ENCODE measurements at places on chromosomes 16 and 17. TPM values are rescaled to one million over a fixed set of nuclear protein-coding genes. Genes with fewer than 3 reads are reported as not detected.
A peak's percentile ranks its signal among the peaks of the same experiment; 100 is the strongest.

Gene CLEC10A
- total RNA-seq: not detected

Gene LGALS9C
- 1.9 TPM for total RNA-seq

Gene HOXB6
- 27.9 TPM for total RNA-seq

Gene SERPINF2
- total RNA-seq: 9.5 TPM

Gene MAP2K6
- total RNA-seq: 1.6 TPM

Gene TCAP
- total RNA-seq: 1.6 TPM

Gene CCL15
- not detected for total RNA-seq

Gene ADAD2
- total RNA-seq: not detected

GRCh38 chr16:85235991-85236817 lies 123.9 kb upstream of the CIBAR2 start:
- H3K27ac ChIP-seq: no peak overlapping the region
- H3K4me3 ChIP-seq: no peak overlapping the region
- DNase-seq: no peak
- no peaks in the 10 kb centered on the region for H3K4me1 ChIP-seq

GRCh38 chr17:73952480-73953205 lies 250.8 kb upstream of the RPL38 start:
- H3K27ac ChIP-seq: no peak overlapping the region
- H3K36me3 ChIP-seq: no peaks in the 10 kb centered on the region
- peaks cover 53% of the 10 kb centered on the region for H3K27me3 ChIP-seq
- no peaks in the 10 kb centered on the region for H3K4me1 ChIP-seq
- no peak for DNase-seq
- H3K4me3 ChIP-seq: no peak overlapping the region

DNA sequence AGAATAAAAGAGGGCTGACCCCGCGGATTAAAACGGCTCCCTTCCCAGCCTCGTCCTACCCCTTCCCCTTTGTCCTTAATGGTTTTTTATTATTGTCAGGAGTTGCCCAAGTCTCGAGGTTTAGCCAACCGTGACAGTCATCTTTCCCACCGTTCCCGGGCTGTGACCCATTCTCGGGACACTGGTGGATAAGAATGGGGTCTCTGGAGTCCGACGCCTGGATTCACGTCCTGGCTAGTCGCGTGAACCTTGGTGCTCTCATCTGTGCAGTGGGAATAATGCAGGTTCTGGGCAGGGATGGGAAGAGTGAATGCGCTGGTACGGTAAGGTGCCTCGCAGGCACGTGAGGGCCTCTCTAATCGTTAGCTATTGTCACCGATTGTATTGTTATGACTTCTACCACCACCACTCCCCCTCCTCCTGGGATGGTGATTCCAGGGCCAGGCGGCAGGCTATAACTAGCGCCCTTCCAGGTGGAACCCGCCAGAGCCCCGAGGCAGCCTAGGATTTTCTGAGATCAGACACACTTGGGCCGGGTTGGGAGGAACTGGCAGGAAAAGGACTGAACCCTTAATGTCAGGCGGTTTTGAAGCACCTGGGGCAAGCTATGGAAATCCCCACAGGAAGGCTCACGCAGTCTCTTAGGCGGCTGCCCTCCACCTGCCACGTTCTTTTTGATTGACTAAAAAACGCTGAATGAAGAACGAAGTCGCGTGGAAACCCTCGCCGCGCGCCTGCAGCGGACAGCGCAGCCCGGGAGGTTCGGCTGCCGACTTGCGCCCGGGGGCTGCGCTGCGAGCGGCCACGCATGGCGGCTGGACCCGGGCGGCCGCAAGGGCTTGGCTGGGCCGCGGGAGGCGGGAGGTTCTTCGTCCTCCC lies 2.7 kb downstream of the HS3ST3B1 start:
- no peak overlapping the region for H3K27ac ChIP-seq
- no peaks in the 10 kb centered on the region for H3K36me3 ChIP-seq
- H3K4me3 ChIP-seq: no peak overlapping the region
- H3K27me3 ChIP-seq: no peaks in the 10 kb centered on the region
- H3K4me1 ChIP-seq: no peaks in the 10 kb centered on the region

- H3K27ac ChIP-seq: no peak overlapping the region
- H3K4me3 ChIP-seq: no peak overlapping the region
- H3K36me3 ChIP-seq: no peaks in the 10 kb centered on the region
- peaks cover 15% of the 10 kb centered on the region for H3K4me1 ChIP-seq
- H3K27me3 ChIP-seq: 0 out of 2 replicates have a peak, but pooled peaks cover 3% of the 10 kb centered on the region
Measured at GRCh38 chr16:66429290-66429962, 2.3 kb downstream of the BEAN1 start.

GRCh38 chr16:88449267-88449561 lies 3.9 kb upstream of the ZFPM1 start:
- no peak overlapping the region for H3K27ac ChIP-seq
- DNase-seq: peak; percentile 30
- H3K4me3 ChIP-seq: no peak overlapping the region
- peaks cover 11% of the 10 kb centered on the region for H3K4me1 ChIP-seq
- no peaks in the 10 kb centered on the region for H3K36me3 ChIP-seq
- peaks cover 35% of the 10 kb centered on the region for H3K27me3 ChIP-seq

- peaks cover 41% of the 10 kb centered on the region for H3K36me3 ChIP-seq
- H3K4me1 ChIP-seq: peaks cover 26% of the 10 kb centered on the region
- no peaks in the 10 kb centered on the region for H3K27me3 ChIP-seq
- peak overlapping the region; percentile 80 for H3K4me3 ChIP-seq
- H3K27ac ChIP-seq: no peak overlapping the region
Measured at GRCh38 chr16:58196898-58197313, 1.0 kb downstream of the CSNK2A2 start.

DNA sequence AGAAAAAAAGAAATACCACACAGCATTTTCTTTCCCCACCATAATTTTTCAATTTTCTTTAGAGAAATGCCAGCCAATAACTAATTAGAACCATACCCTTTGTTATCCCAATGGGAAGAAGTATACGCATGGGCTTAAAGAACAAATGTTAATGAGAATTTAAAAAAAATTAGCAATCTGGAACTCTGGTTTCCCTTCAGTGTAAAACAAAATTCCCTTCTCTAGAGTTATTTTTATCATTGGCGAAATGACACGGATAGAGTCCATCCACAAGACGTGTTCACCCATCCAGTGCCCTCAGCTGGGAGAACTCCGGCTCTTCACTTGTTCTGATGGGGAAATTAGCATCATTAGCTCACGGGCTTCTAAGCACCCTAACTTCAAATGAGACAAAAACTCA lies 3.3 kb downstream of the NXN start:
- H3K27me3 ChIP-seq: no peaks in the 10 kb centered on the region
- no peak overlapping the region for H3K27ac ChIP-seq
- DNase-seq: no peak
- peaks cover 67% of the 10 kb centered on the region for H3K4me1 ChIP-seq
- no peak overlapping the region for H3K4me3 ChIP-seq

DNA sequence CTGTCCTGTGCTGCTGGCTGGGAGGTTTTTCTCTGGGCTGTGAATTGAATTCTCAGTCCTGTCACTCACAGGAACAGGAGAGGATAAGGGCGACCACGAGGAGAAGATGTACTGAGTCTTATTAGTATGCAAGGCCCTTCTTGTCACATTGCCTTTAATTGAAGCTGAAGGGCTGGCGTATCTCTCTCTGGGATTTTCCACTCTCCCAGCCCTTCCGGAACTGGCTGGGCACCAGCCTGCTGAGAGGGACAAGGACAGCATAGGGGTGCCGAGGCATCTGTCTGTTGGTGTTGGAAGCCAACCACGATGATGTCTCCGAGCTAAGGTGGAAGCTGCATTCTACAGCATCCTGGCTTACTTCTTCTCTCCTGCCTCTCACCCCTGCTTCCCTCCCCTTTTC lies 33.2 kb downstream of the GPRC5B start:
- no peaks in the 10 kb centered on the region for H3K4me1 ChIP-seq
- no peak for DNase-seq
- no peak overlapping the region for H3K27ac ChIP-seq
- H3K4me3 ChIP-seq: no peak overlapping the region
- H3K27me3 ChIP-seq: no peaks in the 10 kb centered on the region

DNA sequence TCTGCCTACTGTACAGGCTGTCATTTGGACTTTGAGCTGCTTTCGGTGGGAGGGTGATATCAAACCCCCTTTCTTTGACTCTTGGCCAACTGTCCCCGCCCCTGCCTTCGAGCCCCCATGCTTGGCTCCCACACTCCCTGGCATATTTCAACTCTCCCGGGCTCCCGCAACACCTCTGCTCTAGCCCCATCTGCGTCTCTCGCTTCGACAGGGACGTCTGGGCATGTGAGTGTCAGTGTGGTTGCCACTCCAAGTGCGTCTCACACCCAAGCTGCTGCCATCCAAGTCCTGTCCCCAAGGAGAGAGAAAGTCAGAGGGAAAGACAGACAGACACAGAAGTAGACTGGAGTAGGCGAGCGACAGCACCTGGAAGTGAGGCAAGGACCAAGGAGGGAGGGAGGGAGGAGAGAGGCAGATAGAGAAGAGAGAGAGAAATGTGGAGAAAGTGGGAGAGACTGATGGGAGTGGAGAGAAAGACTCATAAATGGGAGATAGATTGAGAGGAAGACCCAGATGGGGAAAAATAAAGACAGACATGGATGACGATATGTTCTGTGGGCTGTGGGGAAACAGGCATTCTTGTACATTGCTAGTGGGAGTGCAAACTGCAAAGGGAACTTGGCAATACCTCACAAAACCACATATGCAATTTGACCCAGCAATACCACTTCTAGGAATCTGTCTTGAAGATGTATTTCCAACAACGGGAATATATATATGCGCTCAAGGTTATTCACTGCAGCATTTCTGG lies 11.8 kb downstream of the STARD3 start:
- DNase-seq: no peak
- no peaks in the 10 kb centered on the region for H3K27me3 ChIP-seq

DNA sequence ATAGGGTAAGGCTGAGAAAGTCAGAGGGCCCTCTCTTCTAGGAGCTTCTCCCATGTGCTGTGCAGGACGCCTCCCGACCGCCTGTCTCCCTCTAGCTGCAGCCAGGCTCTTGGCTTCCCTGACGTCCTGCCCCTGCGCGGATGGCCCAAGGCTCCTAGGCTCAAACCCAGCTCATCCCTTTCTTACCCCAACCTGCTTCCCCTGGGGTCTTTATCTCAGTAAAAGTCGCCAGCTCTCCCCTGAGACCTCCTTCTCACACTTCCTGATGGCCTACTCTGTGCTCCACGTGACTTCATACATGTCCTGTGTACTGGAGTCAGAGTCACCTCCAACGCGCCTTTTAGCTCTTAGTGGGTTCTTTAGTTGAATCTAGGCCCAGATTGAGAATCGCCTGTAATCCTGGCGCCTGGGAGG lies 1.1 kb upstream of the ZNF747 start:
- peak overlapping the region; percentile 57 for H3K27ac ChIP-seq
- H3K36me3 ChIP-seq: 0 out of 2 replicates have a peak, but pooled peaks cover 10% of the 10 kb centered on the region
- peaks cover 23% of the 10 kb centered on the region for H3K4me1 ChIP-seq
- no peaks in the 10 kb centered on the region for H3K27me3 ChIP-seq

DNA sequence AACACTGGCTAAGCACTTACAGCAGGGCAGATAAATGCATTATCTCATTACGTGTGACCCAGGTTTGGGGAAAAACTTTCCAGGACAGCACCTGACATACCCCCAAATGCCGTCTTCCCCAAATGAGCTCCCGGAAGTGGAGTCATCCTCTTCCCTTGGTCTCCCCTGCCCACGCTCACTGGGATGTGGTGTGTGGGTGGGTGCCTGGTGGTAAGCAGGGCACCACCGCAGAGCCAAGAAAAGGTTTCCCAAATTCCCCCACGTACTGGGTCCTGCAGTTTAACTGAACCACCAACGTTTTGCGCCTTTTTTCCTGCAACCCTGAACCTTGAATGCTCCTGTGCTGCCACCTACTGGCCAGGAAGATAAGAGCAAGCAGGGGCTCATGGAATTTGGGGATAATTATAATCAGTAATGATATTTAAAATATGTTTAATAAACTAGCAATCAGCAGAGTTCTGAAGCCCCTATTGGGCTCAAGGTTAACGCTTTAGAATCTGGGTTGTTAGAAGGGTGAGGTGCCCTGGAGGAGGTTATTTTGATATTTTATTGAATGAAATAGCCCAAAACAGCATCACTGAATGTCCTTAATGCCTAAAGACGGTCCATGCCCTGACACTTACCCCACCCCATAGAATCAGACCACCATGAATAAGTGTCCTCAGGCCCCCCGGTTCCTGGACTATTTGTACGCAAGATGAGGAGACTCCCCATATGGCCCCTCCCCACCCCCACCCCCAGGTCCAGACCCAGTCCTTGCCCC lies 8.0 kb downstream of the SPPL2C start:
- H3K4me3 ChIP-seq: no peak overlapping the region
- H3K27me3 ChIP-seq: peaks cover 74% of the 10 kb centered on the region
- no peak overlapping the region for H3K27ac ChIP-seq
- H3K4me1 ChIP-seq: no peaks in the 10 kb centered on the region
- DNase-seq: no peak

DNA sequence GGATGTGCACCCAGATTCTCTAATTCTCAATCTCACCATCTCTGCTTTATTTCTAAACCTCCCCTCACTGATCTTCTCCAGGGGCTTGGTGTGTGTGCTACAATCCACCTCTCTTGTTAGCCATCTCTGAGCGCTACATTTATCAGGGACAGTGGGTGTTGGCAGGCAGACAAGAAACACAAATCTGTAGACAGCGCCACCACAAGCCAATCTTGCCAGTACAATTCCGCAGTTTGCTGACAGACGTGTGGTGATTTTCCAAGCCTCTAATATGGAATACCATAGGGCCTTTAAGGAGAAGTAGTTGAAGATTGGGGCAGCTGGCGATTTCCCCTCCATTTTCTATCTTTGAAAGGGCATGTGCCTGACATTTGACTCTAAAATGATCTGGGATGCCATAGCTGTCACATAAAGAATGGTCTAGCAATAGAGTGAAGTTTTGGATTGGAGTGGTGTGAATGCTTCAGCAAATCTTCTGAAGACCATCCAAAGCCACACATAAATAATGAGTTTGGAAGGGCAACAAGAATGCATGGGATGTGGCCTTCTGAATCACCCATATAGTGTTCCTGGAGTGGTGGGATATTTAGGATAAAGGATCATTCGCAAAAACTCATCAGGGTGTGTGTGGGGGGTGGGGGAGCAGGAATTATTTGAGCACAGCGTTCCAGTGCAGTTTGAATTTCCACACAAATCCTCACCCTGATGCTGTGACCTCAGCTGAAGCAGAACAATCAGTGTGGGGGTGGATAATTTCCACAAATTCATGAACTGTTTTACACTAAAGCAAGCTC lies 12.0 kb upstream of the ANKFN1 start:
- H3K36me3 ChIP-seq: no peaks in the 10 kb centered on the region
- no peak overlapping the region for H3K27ac ChIP-seq
- no peaks in the 10 kb centered on the region for H3K27me3 ChIP-seq
- no peak overlapping the region for H3K4me3 ChIP-seq
- H3K4me1 ChIP-seq: no peaks in the 10 kb centered on the region

DNA sequence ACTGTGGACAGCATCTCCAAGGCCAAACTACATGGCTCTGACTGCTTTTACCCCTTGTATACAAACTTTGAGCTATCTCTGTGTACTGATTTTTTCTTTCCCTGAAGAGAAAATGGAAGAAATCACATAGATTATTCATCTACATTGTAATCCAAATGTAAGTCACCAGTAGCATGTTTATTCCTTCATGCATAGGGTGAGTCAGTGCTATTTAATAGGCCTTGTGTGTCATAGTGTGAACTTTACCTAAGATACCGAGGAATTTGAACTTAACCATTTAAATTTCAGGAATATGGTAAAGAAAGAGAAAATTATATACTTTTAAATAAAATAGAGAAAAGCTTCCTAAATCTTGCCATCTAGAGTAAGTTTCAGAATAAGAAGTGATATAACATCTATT lies 16.5 kb downstream of the PHKB start:
- H3K27ac ChIP-seq: no peak overlapping the region
- no peaks in the 10 kb centered on the region for H3K27me3 ChIP-seq
- DNase-seq: no peak

GRCh38 chr16:3645108-3645503 lies 9.4 kb upstream of the DNASE1 start:
- no peaks in the 10 kb centered on the region for H3K27me3 ChIP-seq
- no peak overlapping the region for H3K27ac ChIP-seq
